Tibial artery (tissue), 4 donors: ENCODE measurements at places on chromosomes 2 and 18.

DNA sequence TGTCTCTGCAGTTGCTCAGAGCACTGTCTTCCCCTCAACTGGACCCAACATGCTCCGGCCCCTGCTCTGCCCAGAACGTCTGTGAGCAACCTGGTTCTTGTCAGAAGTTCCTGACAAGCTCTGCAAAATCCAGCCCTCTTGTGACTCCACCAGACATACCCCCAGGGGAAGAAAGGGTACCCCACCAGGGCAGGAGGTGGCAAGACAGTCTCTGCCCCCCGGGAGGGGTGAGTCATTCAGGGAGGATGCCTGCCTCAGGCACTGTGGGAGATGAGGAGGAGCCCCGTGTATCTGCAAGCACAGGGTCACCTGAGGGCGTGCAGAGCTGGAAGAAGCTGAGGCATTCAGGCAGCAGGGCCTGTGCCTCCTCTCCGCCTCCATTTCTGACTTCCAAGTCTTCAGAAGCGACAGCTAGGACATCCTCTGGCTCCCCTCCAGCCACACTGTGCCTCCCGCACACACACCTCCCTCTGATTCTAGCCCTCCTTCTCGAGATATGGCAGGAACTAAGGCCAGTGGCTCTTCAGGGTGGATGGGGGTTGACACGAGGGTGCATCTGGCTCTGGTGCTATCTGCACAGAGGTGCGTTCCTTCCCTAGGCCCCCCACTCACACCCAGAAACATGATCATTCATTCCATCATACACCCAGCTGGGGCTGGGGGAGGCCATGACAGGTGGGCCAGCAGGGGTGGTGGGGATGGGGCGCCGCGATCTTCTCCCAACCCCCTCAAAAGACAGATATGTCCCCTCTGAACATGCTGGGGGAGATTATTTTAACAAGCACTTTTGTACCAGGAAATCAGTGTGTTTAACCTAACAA lies 222.2 kb downstream of the CYP26B1 start:
- no peaks in the 10 kb centered on the region for H3K27me3 ChIP-seq
- peak; percentile 61 for DNase-seq
- H3K27ac ChIP-seq = no peak overlapping the region

- peaks cover 7% of the 10 kb centered on the region for H3K27me3 ChIP-seq
- H3K36me3 ChIP-seq = peaks cover 5% of the 10 kb centered on the region
- no peak for DNase-seq
- H3K27ac ChIP-seq = no peak within 1 kb of the TSS
- H3K4me1 ChIP-seq = peaks cover 44% of the 10 kb centered on the region
- peak within 1 kb of the TSS; percentile 58 for H3K4me3 ChIP-seq
Measured at GRCh38 chr2:63050334-63051041, at the start of gene OTX1. Gene OTX1, plus strand, starts transcription at chr2:63050830. Its CDS starts 2,161 bp downstream, at chr2:63052991.

GRCh38 chr2:26752656-26753055 lies 11.4 kb upstream of the SLC35F6 start:
- DNase-seq = no peak
- H3K4me3 ChIP-seq = no peak overlapping the region
- no peaks in the 10 kb centered on the region for H3K27me3 ChIP-seq
- no peaks in the 10 kb centered on the region for H3K36me3 ChIP-seq

GRCh38 chr2:18752022-18752493 lies 162.7 kb upstream of the NT5C1B start:
- no peaks in the 10 kb centered on the region for H3K36me3 ChIP-seq
- no peak overlapping the region for H3K4me3 ChIP-seq
- no peak for DNase-seq
- no peak overlapping the region for H3K27ac ChIP-seq

GRCh38 chr2:233824373-233824772 lies 30.0 kb downstream of the HJURP start:
- no peaks in the 10 kb centered on the region for H3K4me1 ChIP-seq
- no peak overlapping the region for H3K4me3 ChIP-seq
- DNase-seq = no peak
- H3K27me3 ChIP-seq = peaks cover 3% of the 10 kb centered on the region

- peak overlapping the region; percentile 76 for H3K4me3 ChIP-seq
- H3K27me3 ChIP-seq = no peaks in the 10 kb centered on the region
- DNase-seq = no peak
- no peaks in the 10 kb centered on the region for H3K36me3 ChIP-seq
- peak overlapping the region; percentile 90 for H3K27ac ChIP-seq
Measured at GRCh38 chr2:26245810-26246209, 1.1 kb downstream of the HADHB start.

GRCh38 chr2:195404651-195405050 lies 252.4 kb upstream of the SLC39A10 start:
- no peak overlapping the region for H3K4me3 ChIP-seq
- no peak for DNase-seq
- no peaks in the 10 kb centered on the region for H3K36me3 ChIP-seq
- H3K4me1 ChIP-seq = no peaks in the 10 kb centered on the region

- H3K36me3 ChIP-seq = no peaks in the 10 kb centered on the region
- H3K27me3 ChIP-seq = no peaks in the 10 kb centered on the region
- H3K27ac ChIP-seq = no peak overlapping the region
- DNase-seq = no peak
Measured at GRCh38 chr2:233202531-233202944, 48.9 kb upstream of the ATG16L1 start.

DNA sequence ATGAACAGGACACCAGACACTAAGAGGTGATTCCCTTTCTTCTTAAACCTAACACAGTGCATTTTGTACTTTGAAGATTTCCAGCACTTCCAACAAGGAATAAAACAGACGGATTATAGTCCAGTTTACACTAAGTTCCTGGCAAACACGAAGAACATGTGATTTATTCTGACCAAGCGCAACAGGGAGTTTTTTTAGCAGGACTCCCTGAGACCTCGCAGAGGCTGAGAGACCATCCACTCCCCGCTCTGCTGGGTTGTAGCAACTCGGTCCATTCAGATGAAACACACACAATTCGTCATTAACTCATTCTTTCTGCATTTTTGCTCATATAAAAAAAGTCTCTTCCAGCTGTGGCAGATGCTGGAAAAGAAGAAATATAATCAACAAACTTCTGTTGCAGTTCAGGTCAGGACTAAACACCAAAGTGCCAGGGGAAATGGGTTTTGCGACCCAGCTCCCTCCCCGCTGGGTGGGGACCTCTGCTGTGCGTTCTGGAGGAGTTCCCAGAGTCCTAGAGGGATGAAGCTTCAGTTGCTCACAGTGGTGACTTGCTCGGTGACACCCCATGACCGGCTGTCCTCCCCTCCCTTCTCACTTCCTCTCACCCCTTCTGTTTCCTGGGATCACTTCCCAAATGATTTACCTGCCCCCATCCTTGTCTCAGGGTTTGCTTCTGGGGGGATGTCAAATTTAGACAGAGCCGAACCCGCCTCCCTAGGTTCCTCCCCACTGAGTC lies 52.5 kb downstream of the KCNF1 start:
- H3K4me3 ChIP-seq = no peak overlapping the region
- no peaks in the 10 kb centered on the region for H3K36me3 ChIP-seq
- H3K27ac ChIP-seq = no peak overlapping the region
- DNase-seq = no peak
